GF-D8 (cell line): ENCODE measurements at places on chromosomes 11 and 22.

DNA sequence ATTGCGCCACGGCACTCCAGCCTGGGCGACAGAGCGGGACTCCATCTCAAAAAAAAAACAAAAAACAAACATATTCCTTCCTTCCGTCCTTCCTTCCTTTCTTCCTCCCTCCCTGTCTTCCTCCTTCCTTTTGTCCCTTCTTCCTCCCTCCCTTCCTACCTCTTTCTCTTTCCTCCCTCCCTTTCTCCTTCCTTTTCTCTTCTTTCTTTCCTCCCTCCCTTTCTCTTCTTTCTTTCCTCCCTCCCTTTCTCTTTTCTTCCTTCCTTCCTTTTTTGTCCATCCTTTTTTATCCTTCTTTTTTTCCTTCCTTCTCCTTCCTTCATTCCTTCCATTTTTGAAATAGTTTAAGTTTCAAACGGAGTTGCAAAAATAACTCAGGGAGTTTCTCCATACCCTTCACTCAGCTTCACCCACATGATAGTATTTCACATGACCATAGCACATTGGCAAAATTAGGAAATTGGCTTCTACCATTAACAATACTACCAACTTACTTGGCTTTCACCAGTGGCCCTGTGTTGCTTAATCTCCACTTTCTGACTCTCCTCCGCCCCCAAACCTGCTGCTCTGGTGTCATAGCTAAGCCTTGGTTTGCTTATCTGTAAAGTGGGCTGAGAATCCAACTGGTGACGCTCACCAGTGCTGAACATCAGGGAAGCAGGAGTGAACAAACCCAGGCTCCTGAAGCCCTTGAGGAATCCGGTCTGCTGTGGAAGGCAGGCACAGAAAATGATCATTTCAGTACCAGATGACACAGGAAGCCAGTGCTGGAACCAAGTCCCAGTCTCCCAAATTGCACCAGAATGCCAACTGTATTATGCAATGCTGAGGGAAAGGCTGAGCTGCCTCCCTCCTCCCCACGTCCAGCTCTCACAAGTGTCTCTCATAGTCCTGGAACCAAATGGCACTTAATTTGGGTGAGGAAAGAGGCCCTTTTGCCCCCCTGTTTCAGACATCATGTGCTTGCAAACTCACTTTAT is 17.2 kb upstream of the CRYBB3 start:
- DNase-seq = no peak

DNA sequence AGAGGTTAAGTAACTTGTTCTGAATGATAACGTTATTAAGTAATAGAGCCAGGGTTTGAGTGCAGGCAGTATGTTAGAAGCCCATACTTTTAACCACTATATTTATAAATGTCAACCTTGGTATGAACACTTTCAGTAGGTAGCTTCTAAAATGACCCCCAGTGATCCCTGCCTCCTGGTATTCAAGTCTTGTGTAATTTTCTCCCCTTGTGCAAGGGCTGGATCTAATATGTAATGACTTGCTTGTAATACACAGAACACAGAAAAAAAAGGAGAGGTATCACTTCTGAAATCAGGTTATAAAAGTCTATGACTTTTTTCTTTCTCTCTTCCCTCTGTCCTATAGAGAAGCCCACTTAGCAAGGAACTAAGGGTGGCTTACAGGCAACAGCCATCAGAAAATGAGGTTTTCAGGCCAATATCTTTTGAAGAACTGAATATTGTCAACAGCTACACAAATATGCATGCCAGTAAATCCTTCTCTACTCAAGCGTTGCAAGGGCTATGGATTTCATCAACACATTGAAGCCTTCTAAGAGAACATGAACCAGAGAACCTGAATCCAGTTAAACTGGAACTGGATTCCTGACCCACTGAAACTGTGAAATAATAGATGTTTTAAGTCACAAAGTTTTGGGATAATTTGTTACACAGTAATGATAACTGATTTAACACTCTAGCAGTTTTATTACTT is 712.3 kb downstream of the METTL15 start:
- no peak for DNase-seq

- no peak for DNase-seq
Measured at GRCh38 chr22:29795663-29796062, 28.5 kb downstream of the UQCR10 start.

DNA sequence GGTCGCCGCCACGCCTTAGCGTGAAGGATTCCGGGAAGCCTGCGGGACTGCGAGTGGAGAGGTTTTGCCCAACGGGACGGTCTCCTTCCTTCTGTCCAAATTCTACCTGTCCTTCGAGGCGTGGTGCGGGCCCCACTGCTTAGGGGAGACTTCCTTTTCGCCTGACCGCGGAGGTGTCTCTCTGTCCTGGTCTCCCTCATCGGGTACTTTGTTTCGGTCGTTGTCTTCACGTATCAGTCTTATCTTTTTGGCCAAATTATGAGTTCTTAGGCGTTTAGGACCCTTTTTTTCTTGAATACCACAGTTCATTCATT is 388 bp downstream of the HINFP start:
- DNase-seq = no peak

DNA sequence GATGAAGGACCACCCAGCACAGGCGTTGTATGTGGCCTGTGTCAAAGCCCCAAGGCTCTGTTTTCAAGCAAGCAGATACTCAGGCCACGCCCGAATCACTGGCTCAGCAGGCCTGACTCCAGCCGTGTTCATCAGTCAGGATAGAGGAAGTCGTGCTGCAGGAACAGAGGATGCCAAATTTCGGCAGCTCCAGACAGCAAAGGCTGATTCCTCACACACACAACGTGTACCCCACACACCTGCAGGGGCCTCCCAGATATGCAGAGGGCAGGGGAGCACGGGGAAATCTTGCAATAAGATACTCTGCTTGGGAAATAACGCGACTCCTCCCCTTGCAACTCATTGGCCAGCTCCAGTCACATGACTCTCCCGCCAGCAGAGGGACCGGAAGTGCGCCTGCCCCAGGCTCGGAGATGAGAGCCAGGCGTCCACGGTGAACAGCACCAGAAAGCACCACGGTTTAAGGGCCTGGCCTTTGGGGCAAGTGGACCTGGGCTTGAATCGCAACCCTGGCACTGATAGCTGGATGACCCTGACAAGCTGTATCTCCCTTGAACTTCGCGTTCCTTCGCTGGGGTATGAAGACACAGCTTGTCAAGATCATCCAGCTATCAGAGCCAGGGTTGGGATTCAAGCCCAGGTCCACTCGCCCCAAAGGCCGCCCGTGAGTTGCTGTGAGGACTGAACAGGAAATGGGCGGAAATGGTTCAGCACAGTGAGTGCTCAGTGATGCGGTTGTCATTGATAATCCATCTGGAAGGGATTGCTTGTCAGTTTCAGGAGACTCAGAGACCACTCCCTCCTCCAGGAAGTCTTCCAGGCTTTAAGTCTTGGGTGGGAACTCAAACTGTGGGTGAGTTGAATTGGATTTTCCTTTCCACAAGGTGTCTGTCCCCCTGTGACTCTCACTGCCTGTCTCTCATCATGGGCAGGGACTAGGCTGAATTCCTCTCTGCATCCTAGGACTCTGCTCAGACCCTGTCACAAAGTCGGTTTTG is 88.5 kb downstream of the MYEOV start:
- DNase-seq = no peak

DNA sequence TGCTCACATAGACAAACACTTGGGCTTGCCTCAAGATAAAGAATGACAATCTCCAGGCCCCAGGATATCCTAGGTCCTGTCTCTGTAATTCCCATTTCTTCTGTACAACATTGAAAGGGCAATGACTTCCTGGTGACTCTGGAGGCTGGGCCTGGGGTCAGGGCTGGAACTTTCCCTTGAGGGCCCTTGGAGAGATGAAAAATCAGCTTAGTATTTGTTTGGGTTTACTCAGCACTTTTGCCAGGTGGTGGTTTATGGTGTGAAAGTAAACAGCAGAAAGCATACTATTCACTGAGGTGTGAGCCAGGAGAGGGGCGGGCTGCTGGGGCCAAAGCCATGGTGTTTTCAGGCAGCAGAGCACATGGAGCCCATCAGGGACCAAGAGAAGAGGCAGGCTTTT is 214.7 kb upstream of the NARS2 start:
- no peak for DNase-seq

DNA sequence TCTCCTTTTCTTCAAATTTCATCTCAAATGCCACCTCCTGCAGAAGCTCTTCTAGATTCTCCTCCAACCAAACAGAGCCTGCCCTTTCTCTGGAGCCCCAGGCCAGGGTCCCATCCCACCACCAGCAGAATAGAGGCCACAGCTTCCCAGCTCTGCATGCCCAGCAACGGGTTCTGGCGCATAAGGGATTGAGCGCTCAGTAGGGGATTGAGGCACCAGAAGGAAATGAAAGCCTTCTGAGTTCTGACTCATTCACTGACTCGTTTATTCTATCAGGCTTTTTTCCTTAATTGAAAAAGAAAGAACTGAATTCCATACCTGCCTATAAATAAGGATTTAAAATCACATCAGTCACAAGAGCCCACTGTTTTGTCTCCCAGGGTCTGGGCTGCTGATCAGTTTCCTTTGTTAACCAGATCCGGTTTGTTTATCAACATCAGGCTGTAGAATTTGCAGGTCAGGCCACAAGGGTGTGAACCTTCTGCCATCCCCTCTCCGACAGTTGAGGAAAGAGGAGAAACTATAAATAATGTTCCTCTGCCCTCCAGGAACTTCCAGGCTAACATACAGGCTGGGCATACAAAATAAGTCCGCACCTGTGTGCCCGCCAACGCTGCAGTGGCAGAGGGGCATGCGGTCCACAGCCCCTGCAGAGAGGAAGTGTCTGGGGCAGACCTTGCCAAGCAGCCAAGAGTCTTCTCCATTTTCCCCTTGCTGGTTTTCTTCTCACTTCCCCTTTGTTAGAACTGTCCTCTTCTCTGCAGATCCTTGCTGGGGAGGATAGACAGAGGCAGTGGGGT is 63.5 kb upstream of the PRDM11 start:
- peak; percentile 0 for DNase-seq

GRCh38 chr11:60951904-60952741 is at the start of gene SLC15A3:
SLC15A3 (minus strand) TSS chr11:60952176; CDS start chr11:60951551, 625 bp downstream.
- DNase-seq = peak; percentile 41

DNA sequence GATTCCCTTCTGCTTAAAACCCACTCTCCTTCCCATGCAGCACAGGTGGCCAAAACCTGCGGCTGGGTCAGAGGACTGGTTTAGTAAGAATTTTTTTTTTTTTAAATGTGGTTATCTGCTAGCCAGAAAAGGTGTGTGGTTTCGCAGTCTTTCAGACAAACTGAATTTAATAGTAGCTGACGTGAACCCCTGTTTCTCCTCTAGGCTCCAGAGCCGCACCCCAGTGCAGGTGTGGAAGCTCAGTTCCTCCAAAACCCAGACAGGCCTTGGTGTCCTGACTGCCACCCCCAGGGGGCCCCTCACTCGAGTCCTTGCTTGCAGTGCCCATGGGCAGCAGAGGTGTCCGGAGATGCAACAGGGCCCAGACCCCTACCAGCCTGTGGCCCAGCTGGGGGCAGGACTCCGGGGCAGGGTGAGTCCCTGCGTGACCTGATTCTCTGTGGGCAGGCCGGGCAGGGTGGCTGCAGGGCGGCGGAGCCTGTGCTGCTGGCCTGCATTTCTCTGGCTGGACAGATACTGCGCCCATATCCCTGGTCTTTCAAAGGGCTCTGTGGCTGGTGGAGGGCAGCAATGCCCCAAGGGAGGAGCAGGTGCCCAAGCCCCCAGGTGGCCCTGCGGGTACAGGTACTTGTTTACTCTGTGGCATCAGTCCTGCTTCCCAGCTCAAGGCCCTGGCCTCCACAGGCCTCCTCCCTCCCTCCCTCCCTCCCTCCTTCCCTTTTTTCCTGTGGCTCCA is 15.2 kb downstream of the KCNQ1 start:
- no peak for DNase-seq

GRCh38 chr11:108754901-108755625 is 90.2 kb downstream of the DDX10 start:
- DNase-seq = no peak

GRCh38 chr22:42844756-42845155 is 12.3 kb downstream of the ARFGAP3 start:
- no peak for DNase-seq

GRCh38 chr22:36225333-36225922 is 13.9 kb downstream of the APOL2 start:
- no peak for DNase-seq

GRCh38 chr11:72578991-72579815 is 95.0 kb downstream of the PDE2A start:
- DNase-seq = no peak

- no peak for DNase-seq
Measured at GRCh38 chr11:102154806-102155205, 44.6 kb downstream of the YAP1 start.

GRCh38 chr22:43744700-43745410 is 67.2 kb downstream of the EFCAB6 start:
- no peak for DNase-seq

DNA sequence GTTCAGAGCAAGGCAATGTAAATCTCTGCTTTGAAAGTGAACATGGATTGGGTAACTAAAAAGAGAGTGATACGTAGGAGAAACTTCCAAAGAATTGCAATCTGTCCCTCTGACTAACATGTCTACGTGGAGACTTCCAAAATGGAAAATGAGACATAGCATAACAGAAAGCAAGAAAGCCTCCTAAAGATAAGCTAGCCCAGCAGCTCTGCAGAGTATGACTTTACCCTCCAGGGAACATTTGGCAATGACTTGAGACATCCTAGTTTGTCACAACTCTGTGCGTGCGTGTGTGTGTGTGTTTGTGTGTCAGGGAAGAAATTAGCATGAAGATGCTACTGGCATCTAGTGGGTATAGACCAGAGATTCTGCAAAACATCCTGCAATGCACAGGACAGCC is 817.4 kb downstream of the NTM start:
- no peak for DNase-seq
